Fibroblast of skin of right biceps (primary cell): ENCODE measurements at places on chromosomes 5 and 9.
A peak's percentile ranks its signal among the peaks of the same experiment; 100 is the strongest.

GRCh38 chr5:89268460-89268859 lies 385.5 kb upstream of the MEF2C start:
- DNase-seq = peak; percentile 36

GRCh38 chr5:116652196-116652729 lies 77.6 kb upstream of the SEMA6A start:
- peak; percentile 88 for DNase-seq

DNA sequence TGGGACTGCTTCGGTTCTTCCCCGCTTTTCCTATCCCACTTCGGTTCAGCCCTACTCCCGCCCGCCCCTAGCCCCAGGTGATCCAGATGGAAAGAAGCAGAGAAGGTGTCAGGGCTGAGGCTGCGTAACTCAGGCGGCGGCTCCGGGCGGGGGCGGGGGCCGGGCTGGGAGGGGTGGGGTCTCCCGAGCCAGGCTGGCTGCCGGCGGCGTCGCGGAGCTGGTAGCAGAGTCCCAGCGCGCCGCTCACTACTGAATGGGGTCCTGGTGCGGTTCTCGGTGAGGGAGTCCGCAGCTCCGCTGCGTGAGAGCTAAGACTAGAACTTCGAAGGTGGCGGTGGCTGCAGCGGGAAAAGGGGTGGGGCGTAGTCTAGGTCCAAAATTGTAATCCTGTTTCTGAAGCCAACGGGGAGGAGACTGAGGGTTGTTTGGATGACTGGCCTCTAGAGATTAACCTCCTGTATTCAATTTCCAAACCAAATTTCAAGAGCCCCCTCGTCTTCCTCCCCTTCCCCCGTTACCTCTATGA lies 1.4 kb downstream of the PRR16 start:
- DNase-seq = peak; percentile 73

DNA sequence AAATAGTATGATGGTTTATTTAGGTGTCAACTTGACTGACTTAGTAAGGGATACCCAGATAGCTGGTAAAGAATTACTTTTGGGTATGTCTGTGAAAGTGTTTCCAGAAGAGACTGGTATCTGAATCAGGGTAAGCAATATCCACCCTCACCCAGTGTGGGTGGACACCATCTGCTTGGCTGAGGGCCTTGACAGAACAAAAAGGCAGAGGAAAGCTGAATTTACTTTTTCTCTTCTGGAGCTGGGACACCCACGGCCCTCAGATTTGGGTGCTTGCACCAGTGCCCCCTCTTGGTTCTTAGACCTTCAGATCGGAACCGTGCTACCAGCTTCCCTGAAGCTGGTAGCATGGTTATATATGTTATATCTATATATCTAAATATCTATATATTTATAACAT lies 489.5 kb upstream of the MPDZ start:
- no peak for DNase-seq

GRCh38 chr9:89137542-89138462 lies 40.8 kb downstream of the SHC3 start:
- DNase-seq = peak; percentile 97

GRCh38 chr5:18036531-18036930 lies 402.3 kb downstream of the TAF11L14 start:
- no peak for DNase-seq

GRCh38 chr9:112896131-112896530 lies 5.5 kb upstream of the SLC46A2 start:
- no peak for DNase-seq

DNA sequence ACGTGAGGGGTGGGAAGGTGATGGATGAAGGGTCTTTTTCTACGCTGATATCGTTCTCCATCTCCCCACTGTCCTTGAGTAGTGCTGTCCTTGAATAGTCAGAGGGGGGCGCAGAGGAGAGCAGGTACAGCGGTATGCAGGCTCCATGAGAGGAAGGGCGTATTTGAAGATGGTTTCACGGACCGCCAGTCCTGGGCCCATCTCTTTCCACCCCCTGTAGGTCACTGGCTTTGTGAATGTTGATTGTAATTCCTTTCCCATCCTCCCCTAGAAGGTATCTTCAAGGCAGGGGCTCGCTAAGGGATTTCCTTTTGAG lies 40.8 kb upstream of the DAB2IP start:
- DNase-seq = no peak

GRCh38 chr9:134069480-134070399 lies 1.9 kb upstream of the BRD3 start:
- no peak for DNase-seq
